ENCODE measurements at places on chromosomes 12 and 14.
A peak's percentile ranks its signal among the peaks of the same experiment; 100 is the strongest.

GRCh38 chr12:3912863-3913262 lies 39.7 kb upstream of the PARP11 start:
- no peak for DNase-seq

DNA sequence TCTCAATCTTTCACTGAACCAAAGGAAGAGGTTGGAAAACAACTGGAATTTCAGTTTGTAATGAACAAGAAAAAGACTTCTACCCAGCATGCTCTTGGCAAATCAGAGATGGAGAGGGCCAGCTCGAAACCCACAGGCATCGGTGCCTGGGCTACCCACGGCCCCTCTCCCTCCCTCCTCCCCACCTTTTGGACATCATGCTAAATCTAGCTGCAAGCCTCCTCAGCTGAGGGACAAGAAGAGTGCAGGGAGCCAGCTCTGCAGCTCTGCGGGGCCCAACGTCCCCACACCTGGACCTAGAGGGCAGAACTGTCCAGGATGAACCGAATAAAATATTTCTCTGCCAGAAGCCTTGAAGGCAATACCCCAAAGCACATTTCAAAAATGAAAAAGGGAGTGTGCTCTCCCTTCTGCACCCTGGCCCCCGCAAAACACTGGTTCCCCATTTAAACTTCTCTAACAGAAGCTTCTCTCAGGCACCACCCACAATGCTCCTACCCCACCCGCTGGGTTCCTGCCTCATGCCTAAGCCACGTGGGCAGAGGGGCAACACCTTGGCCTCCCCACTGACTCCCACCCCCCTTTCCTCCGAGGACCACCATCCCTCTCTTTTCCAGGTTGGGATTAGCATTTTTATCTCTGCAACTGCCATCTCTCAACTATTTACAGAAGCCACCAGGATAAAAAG lies 8.2 kb downstream of the CAMKK2 start:
- no peak for DNase-seq

- no peak for DNase-seq
Measured at GRCh38 chr12:60710246-60710645, 1114.4 kb downstream of the SLC16A7 start.

- DNase-seq: no peak
Measured at GRCh38 chr12:75528692-75529091, 17.3 kb upstream of the KRR1 start.

GRCh38 chr14:45406942-45407341 lies 153.9 kb upstream of the MIS18BP1 start:
- DNase-seq: no peak

DNA sequence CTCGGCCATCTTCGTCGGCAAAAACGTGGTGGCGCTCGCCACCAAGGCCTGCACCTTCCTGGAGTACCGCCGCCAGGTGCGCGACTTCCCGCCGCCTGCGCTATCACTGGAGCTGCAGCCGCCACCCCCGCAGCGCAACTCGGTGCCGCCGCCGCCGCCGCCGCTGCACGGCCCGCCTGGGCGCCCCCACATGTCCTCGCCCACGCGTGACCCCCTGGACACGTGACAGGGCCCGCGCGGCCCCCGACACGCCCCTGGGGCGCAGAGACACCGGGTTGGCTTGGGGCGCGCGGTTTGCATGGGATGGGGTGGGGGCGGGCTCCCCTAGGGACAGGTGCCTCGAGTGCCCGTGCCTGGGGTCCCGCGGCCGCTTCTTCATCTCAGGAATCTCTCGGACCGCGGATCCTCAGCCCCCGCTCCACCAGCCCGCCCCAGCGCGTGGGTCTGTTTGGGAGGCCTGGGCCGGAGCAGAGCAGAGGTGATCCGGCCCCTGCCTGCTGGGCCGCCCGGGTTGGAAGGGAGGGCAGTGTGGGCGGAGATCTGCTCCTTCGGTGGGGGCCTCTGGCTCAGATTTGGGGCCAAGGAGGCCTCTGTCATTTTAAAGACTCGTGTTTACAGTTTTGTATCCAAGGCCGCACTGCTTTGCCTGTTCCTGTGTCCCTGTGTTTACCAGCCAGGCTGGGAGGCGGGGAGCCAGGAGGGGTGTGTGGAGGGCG lies 3.3 kb downstream of the TMEM121 start:
- no peak for DNase-seq

DNA sequence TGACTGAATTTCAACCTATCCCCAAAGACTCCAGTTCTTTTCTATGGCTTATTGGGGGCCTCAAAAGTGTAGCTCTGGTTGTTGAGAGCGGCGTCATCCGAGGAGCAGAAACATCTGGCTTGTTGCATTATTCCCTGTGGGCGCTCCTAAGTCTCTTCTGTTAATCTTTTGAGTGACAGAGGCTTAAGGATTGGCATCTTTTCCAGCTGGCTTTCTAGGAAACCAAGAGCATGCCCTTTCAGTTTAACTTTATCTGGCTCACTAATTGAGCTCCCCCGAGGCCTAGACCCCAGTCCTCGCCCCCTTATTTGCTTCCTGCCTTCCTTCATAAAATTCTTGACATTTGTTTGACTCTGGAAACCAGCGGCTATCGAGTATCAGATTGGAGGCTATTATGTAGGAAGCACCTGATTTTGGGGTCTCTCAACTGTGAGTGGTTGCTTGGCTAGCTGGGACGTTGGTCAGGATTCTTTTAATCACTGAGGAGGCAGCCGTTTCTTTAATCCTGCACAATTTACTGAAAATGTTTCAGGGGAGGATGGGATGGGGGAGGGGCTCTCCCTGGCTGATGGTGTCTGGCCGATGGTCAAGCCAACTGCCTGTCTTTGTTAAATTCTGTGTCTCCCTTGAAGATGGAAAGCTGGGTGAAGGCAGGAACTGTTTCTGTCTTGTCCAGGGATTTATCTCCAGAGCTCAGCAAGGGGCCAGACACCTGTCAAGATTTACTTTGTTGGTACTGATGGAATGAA lies 3.1 kb downstream of the SMOC1 start:
- DNase-seq: no peak

GRCh38 chr14:68363843-68364767 lies 428.8 kb downstream of the ZFP36L1 start:
- DNase-seq: no peak

- no peak for DNase-seq
Measured at GRCh38 chr12:68587448-68587873, 23.2 kb upstream of the RAP1B start.

- DNase-seq: no peak
Measured at GRCh38 chr12:13463189-13463588, 266.7 kb downstream of the EMP1 start.

DNA sequence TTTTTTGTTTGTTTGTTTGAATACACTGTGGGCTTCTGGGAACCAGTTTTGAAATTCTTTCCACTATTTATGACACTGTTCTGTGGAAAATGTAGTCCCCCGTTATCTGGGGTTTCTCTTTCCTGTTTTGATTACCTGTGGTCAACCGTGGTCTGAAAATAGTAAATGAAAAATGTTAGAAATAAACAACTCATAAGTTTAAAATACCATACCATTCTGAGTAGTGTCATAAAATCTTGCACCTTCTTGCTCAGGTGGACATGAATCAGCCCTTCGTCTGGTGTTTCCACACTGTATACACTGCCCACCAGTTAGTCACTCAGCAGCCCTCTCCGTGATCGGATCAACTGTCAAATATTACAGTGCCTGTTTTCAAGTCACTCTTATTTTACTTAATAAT lies 5.1 kb upstream of the PAPOLA start:
- no peak for DNase-seq

DNA sequence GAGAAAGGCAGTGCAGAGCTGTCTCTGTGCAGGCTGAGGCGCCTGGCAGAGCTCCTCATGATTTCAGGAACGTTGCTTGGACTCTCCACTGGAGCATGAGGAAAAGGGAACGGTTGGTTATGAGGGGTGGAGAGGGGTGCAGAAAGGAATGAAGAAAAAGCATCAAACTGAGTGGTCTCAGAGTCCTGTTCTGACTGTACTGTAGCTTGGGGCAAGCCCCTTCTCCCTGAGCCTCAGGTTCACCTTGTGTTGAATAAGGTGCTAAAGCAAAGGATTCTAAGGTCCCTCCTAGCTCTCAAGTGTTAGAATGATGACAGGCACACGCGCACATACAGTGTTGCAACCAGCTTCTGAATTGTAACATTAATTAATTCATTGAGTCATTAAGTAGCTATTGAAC lies 125.2 kb upstream of the PARP11 start:
- DNase-seq: no peak

DNA sequence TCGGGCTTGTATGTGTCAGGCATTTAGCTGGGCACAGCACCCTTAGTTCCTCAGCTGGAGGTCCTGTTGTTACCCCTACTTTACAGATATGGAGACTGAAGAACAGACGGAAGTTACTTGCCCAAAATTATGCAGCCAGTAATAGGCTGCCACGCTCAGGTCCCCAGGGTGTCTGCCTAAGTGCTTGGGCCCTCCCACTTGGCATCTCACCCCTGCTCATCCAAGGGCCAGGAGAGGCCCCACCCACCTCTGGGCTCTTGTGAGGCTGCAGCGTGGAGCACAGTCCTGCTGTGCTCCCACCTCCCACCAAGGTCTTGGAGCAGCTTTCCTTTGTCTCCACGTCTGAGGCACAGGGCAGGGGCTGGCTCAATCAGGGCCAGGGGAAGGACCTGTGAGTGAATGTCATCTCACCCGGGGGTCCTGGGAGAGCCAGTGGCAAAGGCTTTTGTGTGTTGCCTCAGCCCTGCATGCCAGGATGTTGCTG lies 64.6 kb downstream of the BEGAIN start:
- DNase-seq: no peak

DNA sequence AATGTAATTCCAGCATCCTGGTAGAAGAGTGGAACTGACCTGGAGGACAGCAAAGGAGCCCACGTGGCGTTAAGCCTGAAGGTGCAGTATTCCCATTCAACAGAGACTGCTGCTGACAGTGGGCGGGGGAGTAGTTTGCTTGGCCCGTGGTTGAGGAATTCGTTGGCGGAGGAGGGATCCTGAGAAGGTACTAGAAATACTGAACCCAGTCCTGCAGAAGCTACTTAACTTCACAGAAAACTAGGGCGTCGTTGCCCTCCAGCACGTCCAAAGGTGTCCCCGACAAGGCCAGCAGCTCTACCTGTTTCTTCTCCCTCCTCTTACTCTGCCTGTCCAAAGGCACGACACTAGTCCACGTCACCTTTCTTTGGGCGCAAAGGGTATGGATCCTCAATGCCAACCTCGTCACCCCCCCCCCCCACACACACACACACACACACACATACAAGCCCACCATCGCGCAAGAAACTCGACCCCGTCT lies 303 bp downstream of the PUS7L start:
- DNase-seq: no peak

DNA sequence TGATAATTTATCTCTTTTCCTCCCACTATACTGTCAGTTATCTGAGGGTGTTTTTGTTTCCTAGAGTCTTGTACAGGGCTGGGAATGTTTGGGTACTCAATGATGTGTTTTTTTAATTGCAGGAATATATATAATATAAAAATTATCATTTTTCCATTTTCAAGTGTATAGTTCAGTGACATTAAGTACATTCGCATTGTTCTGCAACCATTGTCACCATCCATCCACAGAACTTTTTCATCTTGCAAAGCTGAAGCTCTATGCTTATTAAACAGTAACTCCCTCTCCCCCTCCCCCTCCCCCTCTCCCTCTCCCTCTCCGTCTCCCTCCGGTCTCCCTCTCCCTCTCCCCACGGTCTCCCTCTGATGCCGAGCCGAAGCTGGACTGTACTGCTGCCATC lies 93.0 kb upstream of the MANSC4 start:
- no peak for DNase-seq

DNA sequence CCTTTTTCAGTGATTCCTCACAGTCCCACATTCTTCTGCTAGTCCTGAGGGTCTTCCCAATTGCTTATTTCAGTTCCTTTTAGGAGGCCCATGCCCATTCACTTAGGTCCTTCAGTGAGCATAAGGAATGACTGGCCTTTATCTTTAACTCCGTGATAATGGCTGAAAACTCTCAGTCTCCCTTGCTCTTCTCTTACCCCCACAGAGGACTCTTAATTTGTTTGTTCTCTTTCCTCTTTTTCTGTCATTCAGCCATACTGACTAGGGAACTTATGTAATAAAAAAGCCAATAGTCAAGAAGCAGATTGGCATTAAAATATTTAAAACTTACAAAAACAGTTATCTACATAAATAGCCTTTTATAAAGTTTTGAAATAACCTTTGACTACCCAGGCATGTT lies 17.1 kb upstream of the VDR start:
- no peak for DNase-seq

DNA sequence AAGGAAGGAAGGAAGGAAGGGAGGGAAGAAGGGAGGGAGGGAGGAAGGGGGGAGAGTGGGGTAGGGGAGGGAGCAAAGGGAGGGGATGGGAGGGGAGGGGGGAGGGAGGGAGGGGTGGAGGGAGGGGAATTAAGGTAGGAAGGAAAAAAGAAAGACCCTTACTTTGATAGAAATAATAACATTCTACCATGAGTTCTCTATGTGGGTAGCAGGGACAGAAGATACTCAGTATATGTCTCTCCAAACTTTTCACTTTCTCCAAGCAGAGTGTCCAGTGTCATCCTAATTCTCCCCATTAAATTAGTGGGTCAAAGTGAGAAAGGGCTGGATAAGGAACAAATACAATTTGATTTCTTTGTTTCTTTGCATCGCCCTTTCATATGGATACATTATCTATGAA lies 553.4 kb upstream of the USP15 start:
- DNase-seq: no peak

DNA sequence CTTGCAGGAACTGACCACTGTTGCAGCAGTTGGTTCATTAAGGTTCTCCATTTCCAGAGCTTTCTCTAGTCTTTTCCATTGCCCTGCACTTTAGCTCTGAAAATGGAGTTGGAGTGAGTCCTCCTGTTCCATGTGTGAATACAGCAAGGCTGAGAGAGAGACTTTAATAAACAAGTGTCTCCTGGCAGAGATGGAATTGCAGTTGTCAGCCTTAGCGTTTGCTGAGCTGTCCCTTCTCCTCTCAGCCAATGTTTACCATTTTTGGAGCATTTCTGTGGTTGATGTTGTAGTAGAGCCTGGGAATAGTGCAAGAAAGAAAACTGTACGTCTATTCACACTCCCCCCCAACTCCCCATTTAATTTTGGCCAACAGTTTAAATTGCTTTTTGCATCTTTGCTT lies 7.5 kb upstream of the MANSC4 start:
- no peak for DNase-seq

DNA sequence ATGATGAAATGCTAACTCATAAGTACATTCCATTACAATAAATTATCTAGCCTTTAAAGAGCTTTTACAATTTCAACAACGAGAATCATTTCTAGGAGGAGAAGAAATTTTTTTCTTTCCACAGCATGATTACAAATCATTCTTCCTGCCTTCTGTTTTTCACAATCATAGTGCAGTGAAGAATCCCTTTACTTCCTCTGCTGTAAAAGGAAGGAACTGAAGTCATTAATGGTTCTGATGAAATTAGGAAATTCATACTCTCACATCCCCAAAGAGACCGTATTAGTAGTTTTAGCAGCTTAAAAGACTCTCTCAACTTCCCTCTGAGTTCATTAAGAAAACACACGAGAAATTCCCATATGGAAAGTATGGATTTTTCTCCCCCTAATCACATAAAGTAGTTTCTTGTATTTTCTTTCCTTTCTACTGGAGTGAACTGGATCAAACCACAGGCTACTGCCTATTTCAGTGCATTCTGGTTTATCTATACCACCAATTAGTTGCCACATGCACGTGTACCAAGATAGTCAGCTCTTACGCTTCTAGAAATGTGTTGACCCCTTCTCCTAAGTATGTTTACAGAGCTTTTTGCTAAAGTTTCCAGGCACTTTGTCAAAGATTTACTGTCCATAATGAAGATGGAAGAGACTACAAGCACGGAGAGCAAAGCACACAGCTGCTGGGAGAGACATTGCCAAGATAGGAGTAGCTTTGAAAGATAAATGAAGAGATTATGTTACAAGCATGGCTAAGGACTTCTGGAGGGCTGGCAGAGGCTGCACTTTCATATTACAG lies 58.9 kb upstream of the KITLG start:
- peak; percentile 55 for DNase-seq

All from fibroblast of skin of left quadriceps (primary cell).